Smooth muscle cell of the pulmonary artery (primary cell): ENCODE measurements at places on chromosomes 3 and 15. TPM values are rescaled to one million over a fixed set of nuclear protein-coding genes. Genes with fewer than 3 reads are reported as not detected.

SCAMP5 gene
- total RNA-seq = 1.6 and 2.6 TPM in 2 replicates

CD47 gene
- total RNA-seq = 61.9 and 90.9 TPM in 2 replicates

RBM6 gene
- 40.1 and 40.9 TPM in 2 replicates for total RNA-seq

WDR93 gene
- total RNA-seq = 0.07 TPM in 1 of 2 replicates, not detected in the other

ACKR4 gene
- total RNA-seq = 19.7 and 24.0 TPM in 2 replicates

PLS1 gene
- total RNA-seq = 1.0 and 1.7 TPM in 2 replicates

DPPA2 gene
- not detected in 2 replicates for total RNA-seq

PLSCR4 gene
- total RNA-seq = 68.2 and 119 TPM in 2 replicates

CFAP91 gene
- 0.59 and 0.72 TPM in 2 replicates for total RNA-seq

FHIT gene
- total RNA-seq = 1.0 and 1.3 TPM in 2 replicates

HIGD2B gene
- 0.10 TPM in 1 of 2 replicates, not detected in the other for total RNA-seq
